IMR-90 (cell line): ENCODE measurements at places on chromosomes 6 and 20. TPM values are rescaled to one million over a fixed set of nuclear protein-coding genes. Genes with fewer than 3 reads are reported as not detected.
A peak's percentile ranks its signal among the peaks of the same experiment; 100 is the strongest.

Gene GPR63
- total RNA-seq = 0.36 and 0.56 TPM in 2 replicates

Gene HAO1
- total RNA-seq = not detected in 2 replicates

DNA sequence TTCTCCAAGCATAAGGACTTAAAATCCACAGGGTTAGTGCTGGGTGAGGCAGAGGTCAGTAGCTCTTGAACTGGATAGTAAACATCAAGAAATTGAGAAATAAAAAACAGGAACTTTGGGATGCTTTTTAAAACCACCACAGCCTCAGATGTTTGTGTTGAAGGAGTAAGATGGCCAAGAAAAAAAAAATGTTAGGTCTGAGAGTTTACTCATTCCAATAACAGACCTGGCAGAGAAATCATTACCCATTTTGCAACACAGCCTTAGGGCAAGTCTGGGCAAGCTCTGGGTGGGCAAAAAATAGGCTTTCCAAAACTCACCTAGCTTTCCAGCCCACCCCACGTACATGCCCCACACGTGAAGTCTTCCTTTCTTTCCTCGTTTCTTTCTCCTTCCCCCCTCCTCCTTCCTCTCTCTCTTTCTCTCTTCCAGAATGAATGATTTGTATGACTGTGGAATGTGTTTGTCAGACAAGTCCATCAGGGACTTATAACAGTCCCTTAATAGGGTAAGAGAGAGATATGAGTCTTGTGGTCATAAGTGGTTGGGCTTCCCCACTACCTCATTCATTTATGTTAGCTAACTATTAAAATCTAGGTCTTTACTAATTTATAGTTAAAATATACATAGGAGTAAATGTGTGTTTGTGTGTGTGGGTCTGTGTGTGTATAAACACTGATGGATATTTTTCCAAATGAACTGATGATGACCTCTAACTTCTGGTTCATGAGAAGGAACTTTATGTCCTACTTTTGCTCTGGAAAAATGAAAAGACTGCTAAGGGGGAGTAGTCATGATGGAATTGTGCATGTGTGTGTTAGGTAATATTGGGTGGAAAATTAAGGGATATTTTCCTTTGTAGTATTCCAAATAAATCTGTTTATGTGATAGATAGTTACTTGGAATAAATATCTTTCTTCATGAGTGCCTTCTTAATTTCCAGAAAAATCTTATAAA, 18.0 kb upstream of the DSE start:
- no peaks in the 10 kb centered on the region for H3K36me3 ChIP-seq
- H3K4me1 ChIP-seq = peaks cover 7% of the 10 kb centered on the region

Gene TPD52L2
- 113 and 119 TPM in 2 replicates for total RNA-seq

DNA sequence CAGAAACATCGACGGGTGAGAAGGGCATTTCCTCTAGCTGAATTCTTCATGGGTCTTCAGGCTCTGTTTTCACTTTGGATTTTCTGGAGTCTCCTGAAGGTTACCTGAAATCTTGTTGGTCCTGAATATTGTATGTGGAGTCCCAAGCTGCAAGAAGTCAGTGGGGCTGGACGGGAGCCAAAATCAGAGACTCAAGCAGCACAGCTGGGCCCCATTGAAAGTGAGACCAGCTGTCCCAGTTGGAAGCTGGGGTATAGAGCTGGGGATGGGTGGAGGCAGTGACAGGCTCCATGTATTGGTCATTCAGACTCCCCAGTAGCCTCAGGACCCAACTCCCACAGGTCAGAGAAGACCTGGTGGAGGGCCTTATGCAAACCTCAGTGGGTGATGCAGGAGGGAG, 111.3 kb upstream of the MLN start:
- H3K27me3 ChIP-seq = peaks cover 67% of the 10 kb centered on the region
- no peak overlapping the region for H3K4me3 ChIP-seq
- H3K27ac ChIP-seq = no peak overlapping the region
- no peak for DNase-seq
- H3K4me1 ChIP-seq = no peaks in the 10 kb centered on the region

DNA sequence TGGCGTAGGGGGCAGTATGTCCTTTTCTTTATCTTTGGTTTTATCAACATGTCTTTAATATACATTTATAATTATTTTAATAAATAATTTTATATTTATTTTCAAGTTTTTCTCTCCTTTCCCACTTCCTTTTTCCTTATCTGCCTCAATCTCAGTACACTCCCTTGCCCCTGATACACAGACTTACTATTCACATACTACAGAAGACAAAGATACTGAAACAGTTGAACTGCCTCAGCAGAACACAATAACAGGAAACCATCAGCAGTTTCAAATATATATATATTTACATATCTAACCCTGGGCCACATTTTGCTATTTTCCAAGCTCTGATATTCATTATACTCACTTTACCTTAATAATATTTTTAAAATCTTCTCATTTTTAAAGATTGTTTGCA, 19.8 kb downstream of the IBTK start:
- no peak for DNase-seq
- H3K4me3 ChIP-seq = no peak overlapping the region
- H3K4me1 ChIP-seq = no peaks in the 10 kb centered on the region
- peaks cover 19% of the 10 kb centered on the region for H3K36me3 ChIP-seq
- H3K27ac ChIP-seq = no peak overlapping the region

- DNase-seq = no peak
- no peaks in the 10 kb centered on the region for H3K36me3 ChIP-seq
- H3K27me3 ChIP-seq = no peaks in the 10 kb centered on the region
- H3K4me3 ChIP-seq = no peak overlapping the region
These were observed 18.2 kb downstream of the KCNQ5 start for GRCh38 chr6:72639920-72640614.

Gene BLOC1S5
- 17.2 and 18.3 TPM in 2 replicates for total RNA-seq

Gene POM121L2
- not detected in 2 replicates for total RNA-seq

DNA sequence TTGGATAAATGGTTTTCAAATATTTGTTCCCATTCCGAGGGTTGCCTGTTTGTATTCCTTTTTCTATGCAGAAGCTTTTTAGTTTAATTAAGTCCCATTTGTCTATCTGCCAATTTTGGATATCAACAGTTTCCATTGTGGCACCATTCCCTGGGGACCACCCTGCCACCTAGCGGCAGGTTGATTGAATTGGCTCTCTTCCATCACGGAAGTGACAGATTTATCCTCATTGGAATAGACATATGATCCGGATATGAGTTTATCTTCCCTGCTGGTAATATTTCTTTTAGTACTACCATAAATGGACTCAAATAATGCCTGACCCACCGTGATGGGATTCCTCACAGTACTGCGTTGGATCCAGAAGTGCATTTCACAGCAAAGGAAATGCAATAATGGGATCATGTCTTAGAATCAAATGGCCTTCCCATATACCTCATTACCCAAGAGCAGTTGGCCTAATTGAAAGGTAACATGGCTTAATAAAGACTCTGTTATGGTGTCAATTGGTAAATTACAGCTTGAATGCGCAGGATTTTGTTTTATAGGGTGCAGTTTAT, 327.0 kb downstream of the BMP2 start:
- H3K27me3 ChIP-seq = no peaks in the 10 kb centered on the region
- no peak overlapping the region for H3K27ac ChIP-seq
- no peaks in the 10 kb centered on the region for H3K4me1 ChIP-seq
- peak; percentile 0 for DNase-seq

Gene FBXO30
- 9.3 and 15.3 TPM in 2 replicates for total RNA-seq

- DNase-seq = peak; percentile 81
- H3K4me1 ChIP-seq = peaks cover 2% of the 10 kb centered on the region
- no peaks in the 10 kb centered on the region for H3K36me3 ChIP-seq
- H3K27ac ChIP-seq = no peak overlapping the region
These were observed 1.6 kb downstream of the KIAA0408 start for GRCh38 chr6:127457456-127458064.

GRCh38 chr20:15220778-15221565, 883.6 kb upstream of the FLRT3 start:
- no peaks in the 10 kb centered on the region for H3K4me1 ChIP-seq
- no peak overlapping the region for H3K27ac ChIP-seq
- H3K27me3 ChIP-seq = no peaks in the 10 kb centered on the region
- no peak for DNase-seq
- H3K4me3 ChIP-seq = no peak overlapping the region

DNA sequence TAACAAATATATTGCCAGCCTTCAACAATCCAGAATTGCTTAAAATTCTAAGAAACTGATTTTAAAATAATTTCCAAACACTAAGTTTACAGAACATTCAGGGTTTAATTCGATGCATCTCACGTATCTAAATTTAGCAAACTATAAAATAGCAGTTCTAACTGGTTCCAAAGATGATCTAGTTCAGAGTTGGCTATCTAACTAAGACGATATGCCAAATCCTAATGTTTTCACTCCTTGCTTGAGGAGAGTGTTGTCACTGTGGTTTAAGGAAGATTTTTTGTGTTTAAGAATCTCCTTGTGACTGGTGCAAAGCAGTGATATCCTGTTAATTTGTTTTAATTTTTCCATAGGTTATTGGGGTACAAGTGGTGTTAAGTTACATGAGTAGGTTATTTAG, 311.5 kb upstream of the ID4 start:
- H3K4me3 ChIP-seq = no peak overlapping the region
- H3K36me3 ChIP-seq = no peaks in the 10 kb centered on the region
- H3K4me1 ChIP-seq = no peaks in the 10 kb centered on the region
- H3K27me3 ChIP-seq = no peaks in the 10 kb centered on the region

Gene SOX12
- 1.1 TPM in 2 replicates for total RNA-seq

Gene TMEM217
- total RNA-seq = 1.4 TPM in 2 replicates

Gene SLC35D3
- total RNA-seq = not detected in 2 replicates

GRCh38 chr6:116529466-116530290, 15.8 kb downstream of the TRAPPC3L start:
- DNase-seq = no peak
- no peaks in the 10 kb centered on the region for H3K27me3 ChIP-seq
- no peak overlapping the region for H3K4me3 ChIP-seq
- H3K36me3 ChIP-seq = no peaks in the 10 kb centered on the region
- no peak overlapping the region; the same call in 1 of the 2 replicates for H3K27ac ChIP-seq
- peaks cover 12% of the 10 kb centered on the region for H3K4me1 ChIP-seq

Gene CCN6
- not detected in 2 replicates for total RNA-seq

GRCh38 chr20:64083804-64084684, at the start of gene LKAAEAR1:
LKAAEAR1 (minus strand) TSS chr20:64084398; CDS start chr20:64084219, 179 bp downstream.
- no peak for DNase-seq
- peaks cover 7% of the 10 kb centered on the region for H3K4me1 ChIP-seq
- peaks cover 54% of the 10 kb centered on the region for H3K27me3 ChIP-seq
- no peak within 1 kb of the TSS for H3K27ac ChIP-seq

Gene TBXT
- total RNA-seq = not detected in 2 replicates

DNA sequence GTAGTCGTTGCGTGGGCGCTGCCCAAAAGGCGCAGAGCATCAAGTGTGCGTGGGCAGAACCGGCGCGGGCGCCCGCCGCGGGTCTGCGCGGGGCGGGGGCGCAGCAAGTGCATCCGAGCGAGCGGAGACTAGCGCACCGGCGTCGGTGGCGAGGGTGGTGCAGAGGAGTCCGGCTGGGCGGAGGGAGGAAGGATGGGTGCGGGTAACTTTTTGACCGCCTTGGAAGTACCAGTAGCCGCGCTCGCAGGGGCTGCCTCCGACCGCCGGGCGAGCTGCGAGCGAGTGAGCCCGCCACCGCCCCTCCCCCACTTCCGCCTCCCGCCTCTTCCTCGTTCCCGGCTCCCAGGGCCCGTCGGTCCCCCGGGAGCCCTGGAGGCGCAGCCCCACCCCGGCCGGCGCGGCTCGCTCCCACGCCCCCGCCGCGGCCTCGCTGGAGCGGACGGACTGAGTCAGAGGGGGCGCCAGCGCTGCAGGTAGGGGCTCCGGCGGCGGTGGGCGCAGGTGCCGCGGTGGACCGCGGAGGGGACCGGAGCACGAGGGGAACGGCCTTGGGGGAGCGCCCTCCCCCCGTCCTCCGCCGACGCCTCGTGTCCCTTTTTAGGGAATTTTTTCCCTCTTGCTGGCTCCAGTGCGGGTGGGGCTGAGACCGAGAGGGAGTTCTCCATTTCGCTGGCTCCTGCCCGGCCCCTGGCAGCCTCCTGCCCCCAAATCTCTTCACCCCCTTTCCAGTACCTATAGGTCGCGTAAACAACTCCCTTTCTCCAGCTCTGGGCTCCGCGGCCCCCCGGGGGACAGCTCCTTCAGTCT, 1.6 kb upstream of the DBNDD2 start:
- no peak for DNase-seq
- H3K4me1 ChIP-seq = peaks cover 4% of the 10 kb centered on the region; the same call in 1 of the 2 replicates
- H3K27me3 ChIP-seq = no peaks in the 10 kb centered on the region
- no peaks in the 10 kb centered on the region; the same call in 1 of the 2 replicates for H3K36me3 ChIP-seq
- H3K27ac ChIP-seq = peak overlapping the region; percentile 4; the same call in 1 of the 2 replicates

Gene ADGB
- total RNA-seq = not detected in 2 replicates

GRCh38 chr20:25659999-25660398, 36.2 kb upstream of the NANP start:
- DNase-seq = no peak
- H3K4me3 ChIP-seq = no peak overlapping the region
- peaks cover 1% of the 10 kb centered on the region; the same call in 1 of the 2 replicates for H3K36me3 ChIP-seq
- no peaks in the 10 kb centered on the region for H3K4me1 ChIP-seq

DNA sequence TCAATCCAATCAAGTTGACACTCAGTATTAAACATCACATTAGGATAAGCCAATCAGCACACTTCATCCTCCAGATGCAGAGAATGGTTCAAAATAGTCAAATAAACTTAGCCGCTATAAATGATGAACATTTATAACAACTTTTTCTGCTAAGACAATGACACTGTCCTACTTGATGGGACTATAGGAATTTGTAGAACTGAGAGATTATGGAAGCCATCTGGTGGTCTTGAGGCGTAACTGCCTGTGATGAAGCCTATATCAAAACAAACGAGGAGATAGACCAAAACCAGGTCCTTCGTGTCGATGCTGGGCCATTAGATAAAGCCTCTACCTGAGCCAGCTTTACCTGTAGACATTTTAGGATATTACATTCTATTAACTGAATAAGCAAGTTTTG, 631.1 kb downstream of the COL12A1 start:
- no peaks in the 10 kb centered on the region for H3K27me3 ChIP-seq
- DNase-seq = peak; percentile 58
- no peak overlapping the region for H3K27ac ChIP-seq
- peaks cover 10% of the 10 kb centered on the region for H3K4me1 ChIP-seq
- no peak overlapping the region for H3K4me3 ChIP-seq

Gene SIRPD
- not detected in 2 replicates for total RNA-seq

DNA sequence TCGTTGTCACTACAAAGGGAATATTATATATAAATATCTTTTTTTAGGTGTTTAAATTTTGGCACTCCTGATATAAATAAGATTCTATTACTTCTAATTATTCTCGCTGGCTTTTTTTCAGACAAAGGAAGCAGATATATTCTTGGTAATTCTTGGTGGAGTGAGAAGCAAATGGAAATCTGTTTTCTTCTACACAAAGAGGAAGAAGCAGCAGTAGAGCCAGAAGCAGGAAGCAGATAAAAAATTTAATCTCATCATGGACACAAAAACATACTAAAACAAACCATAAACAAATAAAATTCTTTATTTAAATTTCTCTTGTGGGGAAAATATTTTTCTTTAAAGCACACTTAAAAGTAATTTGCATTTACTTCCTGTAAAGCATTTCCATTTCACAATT, 3.7 kb upstream of the KIAA0319 start:
- H3K27ac ChIP-seq = no peak overlapping the region
- H3K36me3 ChIP-seq = peaks cover 8% of the 10 kb centered on the region
- DNase-seq = no peak

DNA sequence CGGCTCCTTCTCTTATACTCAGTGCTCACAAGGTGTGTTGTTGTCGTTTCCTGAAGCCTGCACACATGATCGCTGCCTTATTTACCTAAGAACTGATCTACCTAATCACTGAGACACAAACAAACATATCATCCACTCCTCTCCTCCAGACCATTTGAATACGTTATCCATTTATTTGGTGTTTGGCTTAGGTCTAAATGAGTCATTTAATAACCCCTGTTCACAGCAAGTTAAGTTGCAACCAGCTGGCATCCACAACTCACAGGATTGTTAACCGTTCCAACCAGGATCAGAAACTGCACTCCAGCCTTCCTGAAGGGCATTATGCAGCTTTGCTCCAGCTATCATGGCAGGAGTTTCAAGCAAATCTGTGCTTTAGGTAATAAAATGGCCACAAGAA, 511.1 kb upstream of the MAP3K7 start:
- H3K4me3 ChIP-seq = no peak overlapping the region
- H3K4me1 ChIP-seq = no peaks in the 10 kb centered on the region
- H3K27ac ChIP-seq = no peak overlapping the region
- H3K27me3 ChIP-seq = no peaks in the 10 kb centered on the region

Gene EPPIN
- not detected in 2 replicates for total RNA-seq
